Transverse colon (tissue), 4 donors: ENCODE measurements at places on chromosomes 5 and 9. TPM values are rescaled to one million over a fixed set of nuclear protein-coding genes. Genes with fewer than 3 reads are reported as not detected.

Gene ACTL7B
- not detected for total RNA-seq

Gene TRIM36
- 30.8 TPM for total RNA-seq

DNA sequence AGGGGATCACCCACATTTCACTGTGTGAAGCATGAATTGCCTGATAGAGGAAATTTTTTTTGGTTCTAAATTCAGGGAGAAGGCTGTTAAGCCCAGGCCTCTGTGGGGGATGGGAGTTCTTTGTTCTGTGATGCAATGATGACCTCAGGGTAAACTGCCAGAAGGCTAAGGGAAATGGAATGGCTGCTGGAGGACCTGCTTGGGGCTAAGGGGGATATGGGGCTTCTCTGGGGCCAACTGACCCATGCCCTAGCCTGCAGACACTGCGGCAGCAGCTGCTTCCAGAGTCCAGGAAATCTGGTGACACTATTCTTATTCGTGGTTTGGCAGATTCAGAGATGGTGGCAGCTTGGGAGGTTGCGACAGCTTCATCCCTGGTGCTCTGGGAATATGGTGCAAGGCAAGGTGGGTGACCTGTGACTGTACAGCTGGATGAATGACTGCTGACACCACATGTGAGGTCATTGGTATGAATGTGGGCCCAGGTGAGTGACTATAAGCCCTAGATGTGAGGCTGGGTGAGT lies 30.3 kb downstream of the VCP start:
- no peak for DNase-seq

- no peak for DNase-seq
Measured at GRCh38 chr9:118422508-118422907, 718.3 kb downstream of the TLR4 start.

DNA sequence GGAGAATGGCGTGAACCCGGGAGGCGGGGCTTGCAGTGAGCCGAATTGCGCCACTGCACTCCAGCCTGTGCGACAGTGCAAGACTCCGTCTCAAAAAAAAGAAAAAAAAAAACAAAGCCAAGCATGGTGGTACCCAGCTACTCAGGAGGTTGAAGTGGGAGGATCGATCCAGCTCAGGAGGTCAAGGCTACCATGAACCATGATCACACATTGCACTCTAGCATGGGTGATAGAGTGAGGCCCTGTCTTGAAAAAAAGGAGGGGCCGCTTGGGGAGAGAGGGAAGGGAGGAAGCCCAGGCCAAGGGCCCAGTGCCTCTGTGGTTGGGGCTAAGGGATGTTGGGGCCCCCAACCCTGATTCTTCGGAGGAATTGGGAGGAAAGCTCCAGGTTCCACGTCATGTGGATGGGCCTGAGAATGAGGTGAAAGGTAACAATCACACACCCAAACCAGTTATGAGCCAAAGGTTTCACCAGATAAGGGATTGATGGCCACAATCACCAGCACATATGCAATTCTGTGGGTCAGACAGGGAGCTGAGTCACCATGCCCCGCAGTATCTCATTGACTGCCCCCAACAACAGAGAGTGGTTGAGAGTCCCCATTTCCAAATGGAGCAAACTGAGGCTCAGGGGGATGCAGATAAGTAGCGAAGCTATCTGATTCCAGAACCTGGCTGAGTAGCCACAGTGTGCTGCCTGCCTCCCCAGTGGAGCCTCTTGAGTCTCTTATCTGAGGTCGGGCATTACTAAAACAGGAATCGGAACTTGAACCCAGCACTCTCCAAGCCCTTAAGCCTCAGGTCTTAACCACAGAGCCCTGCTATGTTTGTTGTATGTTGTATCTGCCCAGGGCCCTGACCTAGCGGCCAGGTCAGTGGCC lies 20.5 kb downstream of the SWI5 start:
- peak; percentile 62 for DNase-seq

GRCh38 chr5:61906820-61907219 lies 399.2 kb upstream of the KIF2A start:
- no peak for DNase-seq
